ENCODE measurements at places on chromosomes 1 and 21.

GRCh38 chr1:94322696-94323095 lies 85.3 kb upstream of the ARHGAP29 start:
- DNase-seq, result no peak

DNA sequence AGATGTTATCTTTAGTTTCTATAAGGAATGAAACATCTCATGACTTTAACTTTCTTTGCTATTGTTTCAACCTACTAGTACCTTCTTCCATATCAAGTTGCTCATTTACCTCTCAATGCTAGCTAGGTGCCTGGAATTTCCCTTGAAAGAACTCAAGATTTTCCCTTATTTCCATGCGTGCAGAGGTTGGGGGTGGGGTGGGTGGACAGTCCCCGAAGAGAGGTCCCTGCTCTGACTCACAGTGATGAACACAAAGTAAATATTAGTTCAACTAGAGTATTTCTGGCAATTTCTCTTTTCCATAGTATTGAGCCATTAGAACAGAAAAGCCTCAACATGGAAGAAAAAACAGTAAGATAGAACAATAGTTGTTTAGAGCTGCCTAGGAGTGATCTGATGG lies 239.0 kb upstream of the ZP4 start:
- no peak for DNase-seq

DNA sequence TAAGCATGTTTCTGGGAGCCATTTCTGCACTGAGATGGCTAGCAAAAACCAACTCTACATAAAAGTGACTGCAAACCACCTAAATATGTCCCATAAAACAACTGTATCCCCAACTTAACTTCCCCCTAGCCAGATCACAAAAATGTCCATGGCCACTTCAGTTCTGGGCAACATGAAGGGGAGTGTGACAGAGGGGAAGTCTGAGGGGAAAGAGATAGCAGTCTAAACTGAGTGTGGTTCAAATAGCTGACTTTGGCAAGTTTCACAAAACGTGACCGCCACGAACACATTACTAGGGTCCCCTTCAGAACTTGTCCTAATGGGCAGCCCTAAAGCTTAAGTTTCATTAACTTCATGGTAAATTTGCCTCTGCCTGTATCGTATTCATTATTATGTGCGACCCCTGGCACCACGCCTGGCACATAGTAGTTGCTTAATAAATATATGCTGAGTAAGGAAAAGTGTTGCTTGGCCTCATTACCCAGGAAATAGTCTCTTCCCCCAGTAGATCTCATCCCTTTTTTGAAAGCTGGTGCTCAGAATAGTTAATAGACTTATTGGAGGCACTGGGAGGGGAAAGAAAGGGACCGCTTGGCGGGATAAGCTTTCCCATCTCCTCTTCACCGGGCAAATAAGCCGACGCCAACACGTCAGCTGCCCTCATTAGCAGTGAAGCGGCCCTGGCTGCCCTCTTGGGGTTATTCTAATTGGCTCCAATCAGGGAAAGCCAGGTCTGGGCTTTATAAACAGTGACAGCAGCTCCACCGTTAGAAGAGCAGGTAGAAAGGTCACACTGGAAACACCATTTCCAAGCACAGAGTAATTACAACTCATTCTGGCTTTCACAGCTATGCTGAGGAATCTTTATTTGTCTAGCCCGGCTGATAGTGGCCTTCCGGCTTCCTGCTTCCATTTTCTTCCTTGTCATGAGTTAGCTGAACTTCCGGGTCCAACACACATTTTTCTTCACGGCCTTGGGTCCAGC lies 122.1 kb downstream of the LRIG2 start:
- no peak for DNase-seq

DNA sequence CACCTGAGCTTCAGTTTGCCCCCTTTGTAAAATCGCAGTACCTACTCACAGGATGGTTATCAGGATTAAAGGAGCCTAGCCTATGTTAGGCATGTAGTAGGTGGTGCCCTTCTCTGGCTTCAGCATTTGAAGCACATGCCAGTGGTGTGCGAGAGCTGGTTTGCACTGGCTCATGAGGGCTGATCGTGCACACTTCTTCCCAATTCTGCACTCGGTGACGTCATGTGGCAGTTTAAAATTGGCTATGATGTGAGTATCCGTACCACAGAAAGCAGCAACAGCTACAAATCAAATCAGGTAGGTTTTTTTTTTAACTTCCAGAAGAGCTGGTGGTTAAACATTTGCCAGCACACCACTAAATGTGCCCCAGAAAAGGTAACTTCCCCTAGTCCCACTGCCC lies 13.5 kb downstream of the FOXO6 start:
- DNase-seq, result no peak

DNA sequence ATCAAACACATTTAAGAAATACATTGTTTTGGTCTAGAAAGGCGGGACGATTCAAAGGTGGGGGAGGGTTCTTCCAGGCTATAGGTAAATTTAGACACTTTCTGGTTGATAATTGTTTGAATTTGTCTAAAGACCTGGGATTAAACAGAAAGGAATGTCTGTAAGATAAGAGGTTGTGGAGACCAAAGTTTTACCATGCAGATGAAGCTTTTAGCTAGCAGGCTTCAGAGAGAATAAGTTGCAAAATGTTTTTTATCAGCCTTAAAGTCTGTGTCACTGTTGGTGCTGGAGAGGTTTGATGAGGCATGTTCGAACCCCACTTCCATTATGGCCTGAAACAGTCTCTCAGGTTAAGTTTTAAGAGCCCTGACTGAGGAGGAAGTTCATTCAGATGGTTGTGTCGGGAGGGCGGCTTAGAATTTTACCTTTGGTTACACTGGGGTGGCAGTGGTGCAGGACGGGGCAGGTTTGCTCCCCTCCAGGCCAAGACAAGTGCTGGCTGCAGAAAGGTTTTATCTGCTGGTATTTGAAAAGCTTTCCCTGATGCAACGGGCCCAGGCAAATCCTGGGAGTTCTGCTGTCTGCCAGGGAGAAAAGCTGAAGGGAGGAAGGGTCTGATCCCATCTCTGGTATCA lies 16.0 kb upstream of the SLC2A5 start:
- DNase-seq, result no peak

DNA sequence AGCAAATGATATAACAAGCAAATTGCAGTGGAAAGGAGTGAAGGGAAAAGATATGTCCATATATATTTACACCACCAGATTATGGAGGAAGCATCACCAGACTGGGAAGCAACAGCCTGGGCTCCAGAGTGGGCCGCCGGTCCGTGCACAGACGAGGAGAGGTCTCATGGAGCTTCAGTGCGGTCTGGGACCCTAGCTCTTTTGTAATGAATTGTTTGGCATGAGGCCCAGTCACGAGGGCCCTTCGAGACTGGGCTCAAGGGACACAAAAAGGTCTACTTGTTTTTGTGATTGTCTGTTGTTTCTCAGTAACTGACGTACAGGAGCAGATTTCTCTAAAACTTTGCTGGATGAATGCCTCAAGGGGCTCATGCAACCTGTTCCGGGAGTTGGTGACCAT lies 12.9 kb upstream of the STUM start:
- no peak for DNase-seq

- no peak for DNase-seq
These were observed 32.8 kb downstream of the PADI6 start for GRCh38 chr1:17404820-17405219.

GRCh38 chr1:109498161-109498801 lies 4.4 kb downstream of the CYB561D1 start:
- DNase-seq, result peak; percentile 71

DNA sequence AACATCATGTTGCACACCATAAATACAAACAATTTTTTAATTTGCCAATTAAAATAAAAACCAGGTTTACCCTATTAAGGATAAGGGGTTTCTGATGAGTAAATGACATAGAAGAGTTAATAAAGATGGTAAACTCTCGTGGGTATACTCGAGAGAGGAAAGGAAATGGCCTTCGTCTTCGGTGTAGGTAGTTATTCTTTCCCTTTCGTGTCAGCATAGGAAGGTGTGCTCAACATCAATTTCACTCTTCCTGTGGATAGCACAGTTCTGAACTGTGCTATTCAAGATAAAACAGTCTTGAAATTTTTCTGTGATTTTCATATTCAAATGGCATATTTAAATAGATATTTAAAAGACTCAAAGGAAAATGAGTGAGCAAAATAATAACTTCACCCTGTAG lies 98.2 kb downstream of the RGL1 start:
- DNase-seq, result no peak

- no peak for DNase-seq
These were observed 33.0 kb upstream of the TARDBP start for GRCh38 chr1:10979483-10979920.

DNA sequence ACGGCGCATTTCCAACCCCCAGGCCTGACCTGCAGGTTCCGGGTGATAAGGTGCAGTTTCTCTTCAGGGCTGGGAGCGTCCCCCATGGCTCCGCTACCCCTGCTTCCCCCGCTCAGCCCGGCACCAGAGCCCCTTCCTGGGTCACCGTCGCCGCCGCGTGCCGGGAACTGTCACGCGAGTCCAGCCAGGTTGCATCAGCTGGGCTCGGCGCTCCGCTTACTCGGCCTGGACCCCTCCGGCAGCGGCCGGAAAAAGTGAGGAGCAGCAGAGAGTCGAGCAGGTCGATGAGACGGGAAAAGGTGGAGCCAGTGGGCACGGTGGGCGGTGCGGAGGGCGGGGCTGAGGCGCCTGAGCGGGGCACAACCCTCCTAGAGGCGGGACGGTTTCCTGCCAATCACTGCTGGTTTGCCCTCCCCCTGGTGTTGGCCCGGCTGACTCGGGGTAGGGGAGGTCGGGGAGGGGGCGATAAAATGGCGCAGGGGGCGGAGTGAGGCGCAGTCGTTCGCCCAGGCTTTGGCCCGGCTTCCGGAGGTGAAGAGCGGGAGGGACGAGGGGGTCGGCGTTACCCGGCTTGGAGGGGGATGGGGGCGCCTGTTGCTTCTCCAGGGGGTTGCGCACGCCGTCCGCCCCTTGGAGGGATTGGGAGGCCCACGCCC lies at the start of the genes S100PBP and YARS1:
Gene S100PBP, plus strand, starts transcription at position 495 of the 656 bp plus-strand sequence. CDS start 8,447 bp downstream, outside the sequence.
Gene YARS1, minus strand, starts transcription at position 200 of the 656 bp plus-strand sequence. Its CDS starts 114 bp downstream, at position 86.
- DNase-seq, result peak; percentile 88

- DNase-seq, result no peak
These were observed 53.9 kb downstream of the VCAM1 start for GRCh38 chr1:100773444-100773843.

GRCh38 chr1:150127868-150128267 lies 21.8 kb upstream of the PLEKHO1 start:
- DNase-seq, result no peak

DNA sequence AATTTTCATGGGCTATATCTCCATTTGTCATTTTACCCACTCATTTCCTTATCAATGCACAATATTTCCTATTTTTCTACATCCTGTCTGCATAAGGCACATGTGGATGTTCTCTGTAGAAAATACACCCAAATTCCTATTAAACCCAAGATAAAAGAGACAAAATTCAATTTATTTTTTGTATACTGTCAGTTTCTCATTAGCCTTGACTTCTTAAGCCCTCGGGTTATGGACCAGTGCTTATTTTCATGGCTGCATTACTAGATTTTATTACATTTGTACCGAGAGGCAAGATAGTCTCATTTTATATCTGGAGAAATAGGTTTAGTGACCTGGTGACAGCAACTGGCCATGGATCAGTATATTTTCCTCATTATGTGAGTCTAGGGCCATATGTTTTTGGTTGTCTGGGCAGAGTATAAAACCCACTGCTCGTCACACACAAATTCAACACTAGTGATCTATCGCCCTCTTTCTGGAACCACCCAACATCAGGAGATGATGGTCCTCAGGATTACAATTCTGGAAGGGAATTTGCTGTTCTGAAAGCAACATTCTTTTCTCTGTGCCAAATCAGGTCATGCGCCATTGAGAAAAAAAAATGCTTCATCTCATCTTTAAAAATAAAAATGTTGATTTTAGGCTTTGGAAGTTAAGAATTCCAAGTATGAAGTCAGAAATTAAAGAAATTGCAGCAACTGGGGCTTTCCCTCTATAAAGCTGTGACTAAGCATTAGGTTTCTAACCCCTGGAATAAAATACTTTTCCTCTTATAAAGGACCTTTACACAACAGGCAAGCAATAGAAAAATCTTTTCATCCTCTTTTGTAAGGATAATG lies 81.4 kb downstream of the ASTN1 start:
- DNase-seq, result no peak

GRCh38 chr1:1281533-1282321 lies 1.5 kb downstream of the SCNN1D start:
- DNase-seq, result no peak

DNA sequence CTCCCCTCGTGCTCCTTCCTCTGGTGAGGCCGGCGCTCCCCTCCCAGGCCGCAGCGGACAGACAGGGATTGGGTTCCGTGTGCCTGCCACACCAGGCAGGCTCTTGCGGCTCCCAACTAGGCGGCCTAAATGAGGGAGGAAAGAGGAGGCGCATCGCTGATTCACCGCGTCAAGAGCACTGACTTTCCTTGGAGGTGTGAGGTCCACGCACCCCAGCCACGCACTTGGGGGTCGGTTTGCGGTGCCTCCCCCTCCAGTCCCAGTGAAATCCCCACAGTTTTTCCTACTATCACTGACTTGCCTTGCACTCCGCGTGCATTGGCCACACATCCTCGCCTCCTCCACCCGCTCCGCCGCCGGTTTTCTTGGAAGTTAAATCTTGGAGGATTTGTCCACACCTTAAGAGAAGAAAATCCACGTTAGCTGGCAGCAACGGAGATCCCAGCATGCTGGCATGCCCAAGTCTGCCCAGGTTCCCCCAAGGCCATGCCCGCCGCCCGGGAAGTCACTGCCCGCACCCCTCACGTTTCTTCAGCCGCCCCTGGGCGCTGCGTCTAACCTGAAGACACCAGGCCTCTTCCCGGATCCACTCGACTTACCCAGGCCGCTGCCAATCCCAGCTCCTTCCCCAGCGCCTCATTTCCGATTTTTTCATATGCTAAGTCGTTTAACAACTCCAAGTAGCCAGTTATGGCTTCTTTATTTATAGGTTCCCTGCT lies 1.1 kb upstream of the FOXD3 start:
- peak; percentile 72 for DNase-seq

GRCh38 chr1:24081190-24081589 lies 30.7 kb downstream of the MYOM3 start:
- DNase-seq, result no peak

GRCh38 chr21:14988760-14989159 lies 76.0 kb downstream of the NRIP1 start:
- no peak for DNase-seq

DNA sequence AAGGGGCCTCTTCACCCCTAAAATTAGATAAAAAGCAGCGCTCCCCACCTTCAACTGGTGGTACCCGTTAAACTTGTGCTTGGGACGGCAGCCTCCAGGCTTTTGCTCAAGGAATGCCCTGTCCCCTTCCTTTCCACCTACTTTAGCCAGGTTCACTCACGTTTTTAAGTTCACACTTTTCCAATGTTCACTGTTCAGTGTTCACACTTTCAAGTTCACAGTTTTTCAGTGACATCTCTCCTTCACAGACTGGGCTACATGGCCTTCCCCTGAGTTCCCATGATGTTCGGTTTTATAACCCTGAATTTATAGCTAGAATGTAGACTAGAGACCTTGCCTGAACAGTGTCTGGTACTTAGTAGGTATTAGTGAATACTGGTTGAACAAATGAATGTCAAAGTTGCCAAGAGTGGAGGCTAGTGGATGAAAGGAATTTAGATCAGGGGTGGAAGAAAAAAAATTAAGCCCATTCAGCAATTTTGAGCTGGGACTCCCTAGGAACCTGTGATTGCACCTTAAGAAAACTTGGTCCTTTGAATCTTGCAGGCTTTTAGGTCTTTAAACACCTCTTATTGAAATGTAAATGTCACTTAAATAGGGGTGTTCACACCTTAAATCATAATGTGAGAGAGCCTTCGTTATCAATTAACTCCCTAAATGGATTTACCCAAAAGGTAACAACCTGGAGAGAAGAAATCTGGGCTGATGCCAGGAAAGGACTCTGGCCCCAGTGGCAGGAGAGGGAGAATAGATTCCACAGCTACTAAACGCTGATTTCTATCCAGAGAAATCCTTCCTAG lies 12.3 kb downstream of the BTG2 start:
- DNase-seq, result no peak

All from right kidney (tissue), 9 donors.